Trophoblast cell (in vitro differentiated cells and primary cell): ENCODE measurements at places on chromosomes 6 and 20.

DNA sequence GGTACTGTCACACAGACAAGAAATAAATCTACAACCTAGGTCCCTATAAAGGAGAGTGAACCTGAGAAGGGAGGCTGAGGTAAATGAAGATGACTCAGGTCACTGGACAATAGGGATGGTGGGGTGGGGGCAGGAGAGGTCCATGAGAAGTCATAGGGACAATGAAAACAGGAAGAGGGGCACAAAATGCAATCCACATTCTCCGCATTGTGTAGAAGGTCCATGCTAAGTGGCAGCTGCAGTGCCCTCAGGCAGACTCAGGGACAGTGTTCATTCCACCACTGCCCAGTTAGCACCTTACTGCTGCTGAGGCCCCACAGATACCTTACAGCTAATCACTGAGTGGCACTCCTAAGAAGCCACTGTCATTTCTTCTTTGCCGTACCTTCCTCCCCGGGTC lies 156.8 kb downstream of the RCAN2 start:
- no peaks in the 10 kb centered on the region for H3K27me3 ChIP-seq
- no peak for DNase-seq

DNA sequence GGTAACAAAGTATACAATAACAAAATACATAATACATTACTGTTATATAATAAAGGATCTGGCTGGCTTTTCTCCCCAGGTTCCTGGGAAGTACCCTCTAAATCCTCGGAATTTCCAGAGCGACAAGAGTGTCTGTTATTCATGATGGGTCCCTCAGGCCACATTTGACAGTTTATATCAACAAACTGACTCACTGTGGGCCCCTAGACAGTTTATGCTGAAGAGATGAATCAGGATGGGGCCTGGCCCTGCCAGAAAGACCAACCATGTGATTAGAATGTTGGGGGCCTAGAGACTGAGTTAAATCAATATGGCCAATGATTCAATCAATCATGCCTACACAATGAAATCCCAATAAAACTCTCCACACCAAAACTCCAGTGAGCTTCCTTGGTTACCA lies 13.5 kb downstream of the USP45 start:
- H3K36me3 ChIP-seq: peaks cover 11% of the 10 kb centered on the region
- H3K4me1 ChIP-seq: no peaks in the 10 kb centered on the region
- H3K27ac ChIP-seq: no peak overlapping the region
- DNase-seq: no peak

DNA sequence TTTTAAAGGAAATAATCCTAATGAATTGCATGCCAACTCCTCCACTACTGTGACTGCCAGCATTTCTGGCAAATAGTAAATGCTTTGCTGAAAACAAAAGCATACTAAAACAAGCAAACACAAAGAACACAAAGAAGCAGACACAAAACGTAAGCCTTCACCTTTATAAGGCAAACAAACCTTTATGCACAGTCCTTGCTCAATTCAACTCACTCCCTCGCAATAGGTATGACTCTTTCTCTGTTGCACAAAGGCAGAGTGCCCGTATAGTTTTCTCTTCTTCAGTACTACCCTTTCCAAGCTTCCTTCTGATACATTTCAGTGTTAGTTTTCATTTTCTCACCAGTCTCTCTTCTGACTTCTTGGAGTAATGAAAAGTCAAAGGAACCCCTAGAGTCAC lies 63.9 kb downstream of the PDE10A start:
- peaks cover 2% of the 10 kb centered on the region for H3K4me1 ChIP-seq
- no peaks in the 10 kb centered on the region for H3K36me3 ChIP-seq
- H3K4me3 ChIP-seq: no peak overlapping the region
- peak; percentile 66 for DNase-seq
- H3K27ac ChIP-seq: no peak overlapping the region

DNA sequence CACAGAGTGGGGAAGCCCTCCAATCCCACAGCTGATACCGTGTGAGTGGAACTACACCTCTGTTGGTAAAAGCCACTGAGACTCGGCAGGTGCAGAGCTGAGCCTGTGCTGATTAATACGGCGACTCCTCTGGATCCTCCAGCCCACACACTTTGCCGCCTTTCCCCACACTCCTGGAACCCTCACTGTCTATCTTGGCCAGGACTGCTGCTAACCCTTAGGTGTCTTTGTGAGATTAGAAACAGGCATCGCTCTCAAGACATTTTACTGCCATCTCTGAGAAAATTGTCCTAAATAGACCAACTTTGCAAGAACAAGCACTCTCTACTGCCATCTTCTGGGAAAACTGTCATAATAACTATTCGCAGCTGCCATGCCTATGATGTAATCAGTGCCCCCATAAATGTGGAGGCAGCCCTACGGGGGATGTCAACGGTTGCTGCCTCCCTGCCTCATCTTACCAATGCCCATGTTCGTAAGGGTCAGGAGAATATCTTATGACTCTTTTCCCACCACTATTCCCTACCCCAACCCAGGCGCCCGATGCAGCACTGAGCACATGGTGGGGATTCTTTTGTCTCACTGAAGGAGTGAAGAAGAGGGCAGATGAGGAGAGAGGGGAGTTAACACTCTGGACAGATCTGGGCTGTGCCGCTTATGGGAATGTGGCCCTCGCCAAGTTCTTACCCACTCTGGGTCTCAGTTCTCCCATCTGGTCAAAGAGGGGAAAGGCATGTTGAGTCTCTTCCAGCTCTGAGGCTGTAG lies 26.1 kb upstream of the KCNB1 start:
- no peak overlapping the region for H3K4me3 ChIP-seq
- H3K4me1 ChIP-seq: peaks cover 5% of the 10 kb centered on the region
- H3K27ac ChIP-seq: no peak overlapping the region
- no peaks in the 10 kb centered on the region for H3K27me3 ChIP-seq
- H3K36me3 ChIP-seq: peaks cover 5% of the 10 kb centered on the region
- no peak for DNase-seq

DNA sequence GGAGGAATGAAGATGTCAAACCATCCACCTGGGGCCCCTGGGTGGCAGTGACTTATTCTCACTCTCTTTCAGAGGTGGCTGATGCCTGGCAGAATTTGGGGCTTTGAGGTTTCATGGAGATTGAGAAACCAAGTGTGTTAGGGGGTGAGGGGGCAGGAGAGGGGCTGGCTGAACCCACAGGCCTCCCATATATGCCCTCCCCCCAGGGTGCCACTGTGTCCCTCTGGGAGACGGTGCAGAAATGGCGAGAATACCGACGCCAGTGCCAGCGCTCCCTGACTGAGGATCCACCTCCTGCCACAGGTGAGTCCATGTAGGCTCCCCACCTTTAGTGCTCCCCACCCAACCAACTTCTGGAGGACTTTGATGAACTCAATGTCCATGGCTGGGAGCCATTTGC lies 7.6 kb downstream of the GLP1R start:
- no peaks in the 10 kb centered on the region for H3K36me3 ChIP-seq
- DNase-seq: no peak
- H3K27ac ChIP-seq: no peak overlapping the region

- peaks cover 7% of the 10 kb centered on the region for H3K4me1 ChIP-seq
- peaks cover 11% of the 10 kb centered on the region for H3K27me3 ChIP-seq
- no peak overlapping the region for H3K4me3 ChIP-seq
- no peaks in the 10 kb centered on the region for H3K36me3 ChIP-seq
- peak; percentile 80 for DNase-seq
These were observed 1.8 kb downstream of the TIAM2 start for GRCh38 chr6:154996841-154997311.

DNA sequence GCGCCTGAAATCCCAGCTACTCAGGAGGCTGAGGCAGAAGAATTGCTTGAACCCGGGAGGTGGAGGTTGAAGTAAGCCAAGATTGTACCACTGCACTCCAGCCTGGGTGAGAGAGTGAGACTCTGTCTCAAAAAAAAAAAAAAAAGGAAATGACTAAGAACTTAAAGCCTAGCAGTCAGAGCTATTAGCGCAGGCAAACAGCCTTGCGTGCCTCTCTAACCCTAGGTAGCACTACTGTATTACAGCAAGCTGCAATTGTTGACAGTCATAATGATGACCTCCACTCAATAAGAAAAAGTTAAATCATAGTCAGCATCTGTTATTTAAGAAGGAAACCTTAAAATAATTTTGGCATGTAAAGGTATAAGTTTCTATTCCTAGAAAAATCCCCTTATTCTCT lies 14.4 kb downstream of the GSS start:
- H3K36me3 ChIP-seq: peaks cover 38% of the 10 kb centered on the region
- DNase-seq: no peak
- no peaks in the 10 kb centered on the region for H3K4me1 ChIP-seq

DNA sequence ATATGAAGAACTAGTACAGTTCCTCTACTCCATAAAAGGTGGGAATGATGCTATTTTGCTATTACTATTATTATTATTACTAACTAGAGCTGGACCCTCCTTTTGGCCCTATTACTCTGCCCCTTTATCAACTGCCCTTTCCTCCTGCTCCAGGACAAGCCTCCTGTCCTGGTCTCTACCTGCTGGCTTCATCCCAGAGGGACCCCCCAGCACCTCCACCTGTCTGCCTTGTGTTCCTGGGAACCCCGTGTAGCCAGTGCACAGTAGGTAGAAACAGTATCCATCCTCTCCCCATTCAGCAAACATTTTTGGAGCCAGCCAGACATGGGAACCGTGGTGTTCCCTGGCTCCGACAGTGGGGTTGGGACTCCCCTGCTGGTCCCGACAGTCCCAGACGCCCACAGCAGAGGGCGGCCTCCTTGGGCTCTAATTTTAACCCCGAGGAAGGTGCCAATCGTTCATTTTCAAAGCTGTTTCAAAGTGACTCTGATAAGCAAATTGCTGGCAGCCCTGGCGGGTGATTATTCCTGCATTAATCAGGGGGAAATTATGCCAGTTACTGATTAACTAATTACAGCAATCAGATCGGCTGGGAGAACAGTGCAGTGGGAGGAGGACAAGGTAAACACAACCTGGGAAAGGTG lies 44.2 kb upstream of the MDGA1 start:
- H3K27ac ChIP-seq: no peak overlapping the region
- no peaks in the 10 kb centered on the region for H3K27me3 ChIP-seq
